ENCODE measurements at places on chromosomes 11 and 22.

DNA sequence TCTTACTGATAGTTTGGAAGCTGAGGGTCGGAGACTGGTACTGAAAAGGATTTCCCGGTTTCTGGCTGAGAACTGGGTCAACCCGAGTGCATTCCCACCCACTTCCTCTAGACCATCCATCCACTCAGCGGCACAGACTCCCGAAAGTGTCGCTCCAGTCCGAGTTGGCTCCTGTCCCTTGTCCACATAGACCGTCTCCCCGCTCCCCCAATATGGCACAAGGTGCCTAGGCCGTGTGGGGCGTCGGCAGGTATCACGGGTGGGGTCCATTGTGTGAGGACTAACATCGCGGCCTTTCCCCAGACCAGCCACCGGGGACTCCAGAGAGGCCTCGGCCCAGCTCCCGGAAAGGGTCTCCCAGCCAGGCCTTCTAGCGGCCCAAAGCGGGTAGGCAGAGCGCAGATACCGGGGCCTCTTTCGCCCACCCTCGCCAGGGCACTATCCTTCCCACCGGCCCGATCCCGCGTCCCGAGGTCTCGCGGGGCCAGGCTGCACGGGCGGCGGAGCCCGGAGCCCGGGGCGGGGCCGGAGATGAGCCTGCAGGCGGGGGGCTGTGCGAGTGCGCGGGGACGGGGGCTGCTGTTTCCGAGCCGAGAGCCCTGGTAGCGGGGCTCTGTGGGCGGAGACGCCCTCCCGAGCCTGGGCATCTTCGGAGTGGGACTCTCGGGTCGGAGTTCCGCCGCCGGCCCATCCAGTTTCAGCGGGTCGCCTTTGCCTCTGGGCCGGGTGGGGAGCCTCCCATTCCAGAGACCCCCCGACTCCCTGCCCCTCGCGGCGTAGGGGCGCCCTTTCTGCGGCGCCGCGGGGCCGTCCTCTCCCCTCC is 21.1 kb downstream of the SERPINH1 start:
- peak; percentile 89 for DNase-seq

DNA sequence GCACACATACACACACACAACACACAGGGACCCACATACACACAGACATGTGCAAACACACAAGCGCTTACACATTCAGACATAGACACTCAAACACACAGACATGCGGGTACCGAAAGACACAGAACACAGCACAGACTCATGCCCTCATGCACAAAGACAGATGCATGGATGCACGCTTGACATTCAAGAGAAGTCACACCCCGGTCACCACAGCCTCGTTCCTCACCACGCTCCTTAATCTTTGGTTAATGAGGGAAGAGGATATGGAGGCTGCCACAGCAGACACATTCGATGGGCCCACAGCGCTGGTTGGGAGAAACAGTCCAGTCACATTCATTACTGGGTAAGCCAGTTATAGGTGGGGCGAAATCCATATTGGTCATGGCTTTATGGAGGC is 51.9 kb upstream of the EIF3D start:
- DNase-seq = no peak

DNA sequence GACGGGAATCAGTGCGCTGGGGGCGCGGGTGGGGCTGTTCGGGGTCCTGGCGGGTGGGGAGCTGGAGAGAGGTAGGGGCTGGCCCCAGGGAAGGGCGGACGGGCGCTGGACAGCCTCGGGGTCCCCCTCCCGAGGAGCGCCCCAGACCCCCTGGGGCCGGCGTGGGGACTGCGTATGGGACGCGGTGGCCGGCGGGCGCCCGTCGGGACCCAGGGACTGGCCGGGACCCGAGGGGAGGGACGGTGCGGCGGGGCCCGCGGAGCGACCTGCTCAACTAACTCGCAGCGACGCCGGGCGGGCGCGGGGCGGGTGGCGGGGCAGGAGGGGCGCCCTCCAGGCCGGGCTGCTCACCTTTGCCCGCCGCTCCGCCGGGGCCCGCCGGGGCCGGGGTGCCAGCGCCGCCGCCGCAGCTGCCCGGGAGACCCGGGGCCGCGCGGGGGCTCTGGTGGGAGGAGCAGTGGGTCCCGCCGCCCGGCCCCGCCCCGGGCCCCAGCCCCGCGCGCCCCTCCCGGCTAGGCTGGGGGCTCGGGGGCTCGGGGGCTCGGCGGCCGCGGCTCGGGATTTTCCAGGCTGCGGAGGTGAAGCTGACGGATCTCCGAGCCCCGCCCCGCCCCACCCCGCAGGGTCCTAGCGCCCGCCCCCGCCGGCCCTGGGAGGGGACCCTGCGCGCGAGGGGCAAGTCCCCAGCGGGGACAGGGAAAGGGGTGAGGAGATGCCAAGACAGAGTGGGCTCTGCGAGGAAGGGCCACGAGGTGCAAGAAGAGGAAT is 12.3 kb downstream of the STARD10 start:
- DNase-seq = peak; percentile 71

DNA sequence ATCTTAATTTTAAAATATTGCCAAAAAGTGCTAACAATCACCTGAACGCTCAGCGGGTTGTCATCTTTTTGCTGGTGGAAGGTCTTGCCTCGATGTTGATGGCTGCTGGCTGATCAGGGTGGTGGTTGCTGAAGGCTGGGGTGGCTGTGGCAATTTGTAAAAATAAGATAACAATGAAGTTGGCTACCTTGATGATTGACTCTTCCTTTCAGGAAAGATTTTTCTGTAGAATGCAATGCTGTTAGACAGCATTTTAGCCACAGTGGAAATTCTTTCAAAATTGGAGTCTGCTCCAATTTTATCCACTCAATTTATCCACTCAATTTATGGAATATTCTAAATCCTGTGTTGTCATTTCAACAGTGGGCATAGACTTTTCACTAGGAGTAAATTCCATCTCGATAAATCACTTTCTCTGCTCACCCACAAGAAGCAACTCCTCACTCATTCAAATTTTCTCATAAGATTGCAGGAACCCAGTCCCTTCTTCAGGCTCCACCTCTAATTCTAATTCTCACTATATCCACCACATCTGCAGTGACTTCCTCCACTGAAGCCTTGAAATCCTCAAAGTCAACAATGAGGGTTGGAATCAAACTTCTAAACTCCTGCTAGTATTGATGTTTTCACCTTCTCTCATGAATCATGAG is 78.8 kb downstream of the LINC01488 start:
- no peak for DNase-seq

DNA sequence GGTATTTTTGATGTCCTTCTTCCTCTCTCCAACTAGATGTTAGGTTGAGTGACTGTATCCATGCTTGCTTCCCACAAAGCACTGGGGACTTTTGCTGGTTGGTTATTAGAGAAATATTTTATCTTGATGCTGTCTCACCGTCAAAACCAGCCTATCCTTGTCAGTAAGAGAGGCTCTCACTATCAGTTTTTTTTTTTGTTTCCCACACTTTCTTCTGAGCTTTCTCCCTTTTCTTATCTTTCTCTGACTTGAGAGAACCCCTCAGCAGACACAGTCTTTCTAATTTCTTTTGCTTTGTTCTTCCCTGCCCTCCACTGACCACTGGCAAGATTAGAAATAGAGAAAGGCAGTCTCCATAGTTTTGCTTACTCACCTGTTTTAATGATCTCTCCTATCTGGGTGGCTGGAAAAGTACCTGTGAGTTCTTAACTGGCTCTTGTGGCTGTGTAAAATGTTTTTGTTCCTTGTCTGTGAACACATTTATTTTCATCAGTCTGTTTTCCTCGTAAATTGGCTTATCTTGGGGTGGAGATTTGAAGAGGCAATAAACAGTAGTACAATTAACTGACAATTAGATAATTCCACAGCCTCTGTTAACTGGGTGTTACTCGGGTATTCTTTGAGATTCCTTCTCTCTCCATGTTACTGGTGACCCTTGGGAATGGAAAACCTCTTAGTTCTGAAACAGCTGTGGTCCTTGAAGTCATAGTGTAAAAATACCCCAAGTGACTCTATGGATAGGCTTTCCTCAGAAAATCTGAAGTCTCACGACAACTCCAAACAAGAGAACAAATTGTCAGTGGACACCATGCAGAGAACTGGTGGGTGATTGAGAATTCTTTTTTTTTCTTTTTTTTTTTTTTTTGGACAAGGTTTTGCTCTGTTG is at the start of gene NXPE1:
NXPE1 (minus strand) TSS at position 457 of the 886 bp plus-strand sequence. CDS start 8,680 bp downstream, outside the sequence.
- DNase-seq = no peak

DNA sequence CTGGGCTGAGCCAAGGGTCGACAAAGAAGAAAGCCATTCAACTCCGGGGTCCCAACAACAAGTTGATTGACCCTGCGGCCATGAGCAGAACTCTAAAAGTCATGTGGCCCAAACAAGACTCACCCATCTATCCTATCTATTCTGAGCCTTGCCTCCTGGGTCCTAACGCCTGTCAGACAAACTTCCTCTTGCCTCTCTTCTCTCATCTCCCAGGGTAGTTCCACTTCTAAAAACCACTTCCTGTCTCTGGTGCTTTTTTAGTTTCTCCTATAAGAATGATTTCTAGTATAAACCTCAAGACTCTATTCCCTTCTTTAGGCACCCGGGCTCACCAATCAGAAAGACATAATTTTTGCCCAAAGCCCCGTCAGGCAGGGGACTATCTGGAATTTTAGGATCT is 530.2 kb downstream of the DLG2 start:
- no peak for DNase-seq

- DNase-seq = no peak
These were observed 96.9 kb downstream of the MTMR3 start for GRCh38 chr22:29979777-29980321.

GRCh38 chr22:48934446-48934845 is 893.2 kb downstream of the BRD1 start:
- DNase-seq = no peak

DNA sequence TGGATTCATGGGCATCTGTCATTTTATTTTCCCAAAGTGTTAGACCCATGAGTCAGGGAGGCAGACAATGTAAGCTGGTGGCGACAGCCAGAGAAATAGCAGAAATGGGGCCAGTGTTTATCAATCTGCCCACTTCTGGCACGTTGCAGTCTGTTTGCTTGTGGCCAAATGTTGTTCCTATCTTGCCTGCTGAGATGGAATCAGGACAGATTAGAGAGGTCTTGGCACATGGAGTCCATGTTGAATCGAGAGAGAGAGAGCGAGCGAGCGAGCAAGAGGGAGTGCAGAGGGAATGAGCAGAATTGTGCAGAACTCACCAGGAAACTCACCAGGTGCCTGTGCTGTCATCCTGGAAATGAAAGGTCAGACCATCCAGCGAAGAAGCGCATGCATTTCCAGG is 21.9 kb upstream of the PARVG start:
- DNase-seq = no peak

- no peak for DNase-seq
These were observed 80.4 kb upstream of the KCNQ1OT1 start for GRCh38 chr11:2779981-2780849.

- no peak for DNase-seq
These were observed 40.9 kb downstream of the TCF20 start for GRCh38 chr22:42229455-42230149.

GRCh38 chr11:65425971-65426838 is 3.6 kb downstream of the NEAT1 start:
- DNase-seq = no peak

GRCh38 chr11:75194147-75194546 is 43.2 kb downstream of the SLCO2B1 start:
- no peak for DNase-seq

DNA sequence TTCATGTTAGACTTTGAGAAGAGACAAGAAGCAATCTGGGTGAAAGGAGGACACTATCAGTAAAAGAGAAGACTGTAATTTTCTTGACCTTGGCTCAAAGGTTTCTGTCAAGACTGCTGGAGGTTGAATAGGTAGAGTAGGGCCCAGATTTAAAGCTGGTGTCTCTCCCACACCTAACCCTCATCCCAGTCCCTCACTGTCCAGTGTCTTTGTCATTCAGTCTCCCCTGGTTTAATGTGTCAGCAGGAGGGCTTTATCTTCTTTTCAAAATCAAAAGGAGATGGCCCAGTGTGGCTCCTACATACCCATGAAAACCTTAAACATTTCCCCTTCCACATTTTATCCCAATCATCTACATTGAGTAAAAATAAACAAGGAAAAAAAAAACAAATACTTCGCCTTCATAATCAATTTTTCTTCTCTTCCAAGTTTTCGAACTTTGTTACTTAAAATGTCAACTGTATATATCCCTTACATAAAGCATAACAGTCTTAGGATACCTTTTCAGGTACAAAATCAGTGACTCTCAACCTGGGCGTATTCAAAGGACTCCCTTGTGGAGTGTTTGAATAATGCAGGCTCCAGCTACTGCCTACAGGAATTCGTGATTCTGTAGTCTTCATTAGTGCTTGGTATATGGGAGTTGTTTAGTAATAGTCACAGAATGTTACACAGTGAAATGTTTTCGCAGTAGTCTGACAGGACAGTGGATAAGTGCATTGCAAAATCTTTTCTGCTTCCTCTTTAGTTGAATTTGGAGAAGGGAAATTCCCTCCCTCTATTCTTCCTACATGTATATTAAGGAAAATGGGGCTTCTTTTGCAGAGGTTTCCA is 87.2 kb downstream of the FAT3 start:
- DNase-seq = no peak

- DNase-seq = peak; percentile 83
These were observed 324.4 kb downstream of the NTM start for GRCh38 chr11:131694526-131695424.

DNA sequence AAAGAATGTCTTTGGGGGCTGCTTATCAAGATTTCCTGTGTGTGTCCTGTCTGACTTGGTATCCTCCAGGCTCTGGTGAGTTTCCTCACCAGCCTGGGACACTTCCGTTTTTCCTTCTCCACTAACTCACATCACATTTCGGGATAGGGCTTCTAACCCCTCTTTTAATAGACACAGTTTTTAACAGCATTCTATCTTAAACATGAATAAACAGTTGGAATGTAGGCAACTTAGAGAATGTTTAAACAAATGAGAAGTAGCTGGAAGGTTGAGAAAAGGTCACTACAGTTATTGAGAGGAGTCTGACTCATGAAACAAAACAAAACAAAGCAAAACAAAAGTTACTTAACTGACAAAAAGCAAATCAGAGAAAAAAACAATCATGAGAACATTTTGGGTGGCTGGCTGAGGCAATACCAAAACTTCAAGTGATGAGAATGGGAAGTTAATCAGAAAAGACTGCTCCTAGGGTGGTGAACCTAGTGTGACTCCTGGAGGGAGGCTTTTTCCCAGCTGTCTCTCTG is 64.7 kb upstream of the CTSC start:
- DNase-seq = no peak

DNA sequence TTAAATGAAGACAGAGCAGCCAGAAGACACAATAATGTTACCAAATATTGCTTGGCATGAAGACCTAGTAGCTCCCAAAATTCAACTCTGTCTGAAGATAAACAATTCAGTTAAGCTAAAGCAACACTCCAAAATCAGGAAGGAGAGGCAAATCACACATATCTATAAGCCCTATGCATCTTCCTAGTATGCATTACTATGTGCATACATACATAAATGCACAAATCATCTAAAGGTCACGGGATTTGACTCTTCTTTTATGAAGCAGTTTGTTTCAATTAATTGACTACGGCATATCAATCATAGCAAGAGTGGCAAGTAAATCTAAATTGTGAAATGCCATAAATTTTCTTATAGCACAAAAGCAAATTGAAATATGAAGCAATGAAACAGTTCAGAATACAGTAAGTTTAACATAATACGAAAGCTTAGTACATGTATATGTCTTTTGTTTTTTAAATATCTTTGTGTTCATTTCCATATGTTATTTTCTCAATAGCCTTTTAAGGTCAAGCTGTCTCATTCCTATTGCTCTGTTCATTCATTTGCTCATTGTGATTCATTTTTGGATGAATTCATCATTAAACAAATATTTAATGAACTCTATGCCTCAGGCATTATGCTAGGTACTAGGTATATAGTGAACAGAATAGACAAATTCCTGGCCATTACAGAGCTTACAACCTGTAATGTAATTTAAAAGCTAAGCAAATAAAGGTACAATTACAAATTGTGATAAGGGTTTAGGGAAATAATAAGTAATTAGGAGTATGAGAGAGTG is 540.5 kb downstream of the DLG2 start:
- peak; percentile 1 for DNase-seq
